ENCODE measurements at places on chromosomes 7 and 10.

GRCh38 chr10:61900829-61901792 lies at the start of gene ARID5B:
Gene ARID5B, plus strand, starts transcription at chr10:61901699. Its CDS starts 11 bp downstream, at chr10:61901710.
- no peak for DNase-seq

- no peak for DNase-seq
These were observed 417.3 kb downstream of the RPS24 start for GRCh38 chr10:78450807-78451485.

DNA sequence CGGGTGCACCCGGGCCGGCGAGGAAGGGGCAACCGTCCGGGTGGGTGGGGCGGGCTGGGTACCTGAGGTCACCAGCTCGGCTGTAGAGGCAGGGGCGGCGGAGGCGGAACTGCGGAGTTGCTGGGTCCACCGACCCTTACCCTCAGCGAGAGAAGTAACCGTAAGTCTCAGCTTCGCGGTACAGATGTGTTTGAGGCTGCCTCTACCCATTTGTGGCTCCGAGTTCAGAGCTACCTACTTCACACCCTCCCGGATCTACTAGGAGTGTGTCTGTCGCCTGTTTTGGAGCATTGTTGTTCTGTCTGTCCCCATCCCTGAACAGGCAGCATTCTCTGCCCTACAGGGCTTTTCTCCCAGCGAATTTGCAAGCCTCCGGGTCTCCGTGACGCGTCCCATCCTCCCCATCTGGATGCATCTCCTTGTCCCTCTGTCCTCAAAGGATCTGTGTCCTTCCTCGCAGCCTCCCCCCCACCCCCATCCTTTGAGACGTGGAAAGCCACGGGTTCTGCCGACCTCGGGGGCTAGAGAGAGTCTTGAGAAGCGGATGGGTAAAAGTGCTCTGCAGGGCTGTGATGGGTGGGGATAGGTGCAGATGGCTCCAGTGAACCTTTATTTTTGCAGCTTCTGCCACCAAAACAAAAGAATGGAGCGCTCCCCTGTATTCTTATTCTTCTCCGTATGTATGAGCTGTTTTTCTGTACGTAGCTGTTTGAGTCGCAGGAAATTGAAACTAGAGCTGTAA lies 757 bp downstream of the ANKIB1 start:
- DNase-seq = no peak

GRCh38 chr7:135798095-135798494 lies 49.5 kb upstream of the FAM180A start:
- no peak for DNase-seq

GRCh38 chr10:14353291-14353913 lies 22.7 kb upstream of the FRMD4A start:
- no peak for DNase-seq

GRCh38 chr10:29499993-29500537 lies 134.7 kb downstream of the SVIL start:
- no peak for DNase-seq
